ENCODE measurements at places on chromosomes 12 and 14.

DNA sequence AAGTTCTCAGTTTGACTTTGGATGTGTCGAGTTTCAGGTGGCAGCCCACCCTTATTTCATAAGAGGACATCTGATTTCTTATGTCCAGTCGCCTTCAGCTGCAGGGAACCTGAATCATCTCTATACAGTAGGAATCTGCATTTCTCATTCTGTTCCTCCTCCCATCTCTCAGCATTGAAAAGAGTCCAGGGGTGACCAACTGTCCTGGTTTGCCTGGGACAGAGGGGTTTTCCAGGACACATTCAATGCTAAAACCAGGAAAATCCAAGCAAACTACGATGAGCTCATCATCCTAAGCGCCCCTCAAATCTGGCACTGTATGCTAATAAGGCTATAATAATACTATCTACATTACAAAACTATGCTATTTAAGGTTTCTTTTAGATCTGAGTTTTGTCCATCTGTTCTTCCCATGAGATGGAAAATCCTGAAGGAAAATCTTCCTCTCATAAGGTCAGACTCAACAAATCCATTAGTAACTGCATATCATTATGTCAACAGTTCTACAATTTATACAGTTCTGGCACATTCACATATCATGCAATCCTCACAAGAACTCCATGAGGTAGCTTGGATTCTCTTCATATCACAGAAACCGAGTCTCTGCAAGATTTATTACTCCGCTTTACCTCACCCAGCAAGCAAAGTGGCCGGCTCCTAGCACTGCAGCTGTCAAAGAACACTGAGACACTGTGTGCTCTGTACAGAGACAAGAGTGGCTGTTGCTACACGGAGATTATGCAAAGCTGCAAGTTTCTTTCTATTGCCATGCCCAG is 15.6 kb upstream of the CALM1 start:
- no peak for DNase-seq

GRCh38 chr12:131497966-131498365 is 212.9 kb upstream of the SFSWAP start:
- DNase-seq = no peak

DNA sequence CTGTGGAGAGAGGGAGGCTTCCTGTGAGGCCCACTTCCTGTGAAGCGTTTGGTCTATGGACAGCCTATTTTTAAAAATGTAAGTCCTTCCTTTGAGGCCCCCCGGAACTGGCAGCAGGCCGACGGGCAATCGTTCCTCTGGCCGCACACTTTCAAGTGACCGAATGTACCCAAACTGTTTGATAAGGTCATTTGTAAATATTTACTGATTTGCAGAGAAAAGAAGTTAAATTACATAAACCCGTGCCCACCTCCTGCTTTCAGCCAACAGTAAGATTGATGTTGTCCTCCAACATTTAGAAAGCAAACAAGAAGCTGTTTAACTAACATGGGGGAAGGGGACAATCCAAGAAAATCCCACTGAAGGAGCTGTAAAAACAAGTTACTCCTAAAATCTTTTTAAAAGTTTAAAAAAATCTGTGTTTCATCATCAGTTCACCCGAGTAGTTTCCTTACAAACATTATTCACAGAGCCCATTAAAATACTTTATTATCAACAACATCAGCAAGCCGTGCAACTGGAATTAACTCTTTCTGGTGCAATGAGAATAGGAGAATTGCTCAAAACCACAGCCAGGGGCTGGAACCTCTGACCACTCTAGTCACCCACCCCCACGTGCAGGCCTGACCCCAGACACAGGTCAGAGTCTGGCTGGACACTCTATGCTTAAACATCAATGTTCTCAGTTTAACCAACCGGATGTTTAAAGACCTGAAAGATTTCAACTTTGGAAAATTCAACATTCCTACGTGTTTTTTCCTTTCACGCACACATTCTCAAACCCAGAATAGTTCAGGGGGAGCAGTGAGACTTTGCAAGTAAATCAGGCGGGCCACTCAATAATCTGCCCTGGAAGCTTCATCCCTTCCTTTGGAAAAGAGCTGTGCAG is 65.3 kb downstream of the FOXN3 start:
- DNase-seq = peak; percentile 50

DNA sequence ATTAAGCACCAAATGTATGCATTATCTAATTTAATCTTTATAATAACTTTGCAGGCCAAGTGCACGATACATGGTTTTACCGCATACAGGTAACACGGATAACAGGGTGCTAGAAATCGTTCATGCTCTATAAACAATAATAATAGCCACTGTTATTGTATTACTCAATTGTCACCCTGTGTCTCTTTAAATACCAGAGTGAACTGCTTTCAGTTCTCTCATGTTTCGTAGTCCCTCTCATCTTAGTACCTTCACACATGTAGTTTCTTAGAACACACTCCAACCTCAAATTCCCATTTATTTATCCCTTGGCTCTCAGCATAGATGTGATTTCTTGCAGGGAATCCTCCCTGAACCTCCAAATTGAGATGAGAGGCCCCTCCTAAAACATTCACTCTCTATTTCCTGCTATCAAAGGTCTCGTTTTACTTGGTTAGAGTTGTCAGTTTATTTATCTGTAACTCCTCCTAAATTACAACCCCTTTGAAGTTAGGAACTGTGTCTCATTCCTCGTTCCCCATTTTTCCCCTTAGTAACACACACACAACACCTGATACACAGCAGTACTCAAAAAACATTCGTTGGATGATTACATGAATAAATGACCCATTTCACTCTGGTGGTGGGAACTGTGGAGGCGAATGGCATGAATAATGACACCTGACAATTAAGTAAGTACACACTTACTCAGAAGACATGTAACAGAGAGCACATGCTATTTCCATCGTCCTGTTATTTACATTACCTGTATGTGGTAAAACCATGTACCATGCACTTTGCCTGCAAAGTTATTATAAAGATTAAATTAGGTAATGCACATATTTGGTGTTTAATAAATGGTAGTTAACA is 134.6 kb downstream of the BTG1 start:
- DNase-seq = no peak

DNA sequence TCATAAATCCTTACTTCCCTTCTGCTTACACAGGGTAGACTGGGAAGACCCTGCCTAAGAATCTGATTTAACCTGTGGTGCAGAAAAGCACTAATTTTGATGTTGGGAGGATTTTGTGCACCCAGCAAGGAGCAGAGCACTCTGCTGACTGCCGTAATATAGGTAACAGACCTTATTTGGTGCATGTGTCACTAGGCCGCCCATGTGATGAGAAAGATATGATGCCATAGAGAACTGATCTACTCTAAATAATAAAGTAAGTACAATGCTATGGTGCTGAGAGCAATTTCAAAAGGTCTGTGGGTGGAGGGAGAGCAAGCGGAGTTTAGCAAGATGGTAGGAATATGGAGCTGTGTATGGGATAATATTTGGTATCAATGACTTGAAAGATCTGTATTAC is 1663.6 kb upstream of the SEL1L start:
- no peak for DNase-seq

- no peak for DNase-seq
These were observed 20.4 kb downstream of the EGLN3 start for GRCh38 chr14:33930439-33930838.

All from cardiac fibroblast (primary cell).